ENCODE measurements at places on chromosomes 16 and 17.

DNA sequence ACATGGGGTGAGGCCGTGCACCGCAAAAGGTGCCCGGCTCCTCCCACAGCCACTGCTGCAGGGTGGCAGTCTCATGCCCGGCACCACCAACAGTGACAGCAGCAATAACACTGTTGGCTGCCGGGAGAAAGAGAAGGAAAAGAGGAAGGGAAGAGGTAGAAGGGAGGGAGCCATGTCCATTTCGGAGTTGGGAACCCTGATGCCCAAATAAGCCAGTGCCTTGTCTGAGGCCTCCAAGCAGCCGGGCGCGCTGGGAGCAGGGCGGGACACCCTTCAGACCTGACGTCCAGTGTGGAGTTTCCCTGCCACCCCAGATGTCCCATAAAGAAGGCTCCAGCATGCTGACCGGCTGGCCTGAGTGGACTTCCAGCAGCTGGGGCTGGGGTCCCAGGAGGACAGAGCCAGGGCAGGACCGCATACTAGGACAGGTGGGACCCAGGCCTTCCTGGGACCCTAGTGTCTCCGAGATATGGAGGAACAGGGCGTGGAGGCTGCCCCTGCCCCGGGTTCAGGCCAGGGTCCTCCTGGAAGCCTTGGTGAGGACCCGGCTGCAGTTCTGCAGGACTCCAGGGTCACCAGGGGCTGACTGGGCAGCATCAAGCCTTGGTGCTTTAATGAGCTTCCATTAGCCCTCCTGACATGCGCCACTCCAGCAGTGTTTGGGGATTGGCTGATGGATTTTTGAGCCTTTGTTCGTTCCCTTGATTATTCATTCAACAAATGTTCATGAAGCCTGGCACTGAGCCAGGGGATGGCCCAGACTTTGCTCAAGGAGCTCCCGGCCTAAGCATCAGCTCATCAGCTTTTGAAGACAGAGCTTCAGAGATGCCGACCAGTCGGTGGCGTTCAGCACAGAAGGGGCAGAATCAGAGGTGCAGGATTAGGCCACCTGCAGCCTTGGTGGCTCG is 223.6 kb upstream of the CIBAR2 start:
- no peak for DNase-seq

GRCh38 chr16:88548131-88548874 is 21.9 kb upstream of the ZC3H18 start:
- DNase-seq, result no peak

- no peak for DNase-seq
Observed at GRCh38 chr17:83183951-83184506, 104.6 kb downstream of the METRNL start.

GRCh38 chr17:45146592-45146889 is 1.7 kb upstream of the HEXIM1 start:
- DNase-seq, result no peak

DNA sequence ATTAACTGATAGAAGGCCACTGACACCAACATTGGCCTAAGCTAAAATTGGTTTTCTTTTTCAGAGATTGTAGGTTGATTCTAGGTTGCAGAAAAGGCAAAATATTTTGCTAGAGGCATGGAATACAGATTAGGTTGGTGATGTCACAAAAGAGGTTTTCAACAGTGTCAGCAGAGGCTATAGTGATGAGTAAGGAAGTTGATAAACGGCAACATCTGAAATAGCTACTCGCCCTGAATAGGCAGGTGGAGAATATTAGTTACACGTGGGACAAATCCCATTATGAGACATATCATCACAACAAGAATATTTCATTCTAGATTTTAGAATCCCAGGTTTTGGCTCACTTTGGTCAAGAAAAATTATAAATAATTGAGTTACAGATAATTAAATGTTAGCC is 1.5 kb upstream of the TOM1L1 start:
- no peak for DNase-seq

DNA sequence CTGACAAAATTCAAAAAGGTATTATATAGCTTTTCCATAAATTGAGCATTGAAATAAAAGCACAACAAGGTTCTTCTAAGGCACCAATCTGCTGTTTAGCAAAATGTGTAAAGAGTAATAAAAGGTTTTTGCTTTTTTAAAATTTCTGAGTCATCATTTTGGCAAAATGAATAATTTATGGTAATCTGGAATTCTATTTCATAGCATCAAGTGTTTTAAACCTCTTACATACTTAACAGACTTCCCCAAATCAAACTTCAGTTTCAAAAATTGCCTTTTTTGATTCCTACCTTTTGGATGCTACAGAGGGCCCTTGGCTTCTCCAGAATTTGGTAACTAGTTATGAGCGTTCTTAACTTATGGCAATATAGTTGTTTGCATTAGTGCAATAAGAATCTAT is 154.0 kb upstream of the ELAC2 start:
- no peak for DNase-seq

DNA sequence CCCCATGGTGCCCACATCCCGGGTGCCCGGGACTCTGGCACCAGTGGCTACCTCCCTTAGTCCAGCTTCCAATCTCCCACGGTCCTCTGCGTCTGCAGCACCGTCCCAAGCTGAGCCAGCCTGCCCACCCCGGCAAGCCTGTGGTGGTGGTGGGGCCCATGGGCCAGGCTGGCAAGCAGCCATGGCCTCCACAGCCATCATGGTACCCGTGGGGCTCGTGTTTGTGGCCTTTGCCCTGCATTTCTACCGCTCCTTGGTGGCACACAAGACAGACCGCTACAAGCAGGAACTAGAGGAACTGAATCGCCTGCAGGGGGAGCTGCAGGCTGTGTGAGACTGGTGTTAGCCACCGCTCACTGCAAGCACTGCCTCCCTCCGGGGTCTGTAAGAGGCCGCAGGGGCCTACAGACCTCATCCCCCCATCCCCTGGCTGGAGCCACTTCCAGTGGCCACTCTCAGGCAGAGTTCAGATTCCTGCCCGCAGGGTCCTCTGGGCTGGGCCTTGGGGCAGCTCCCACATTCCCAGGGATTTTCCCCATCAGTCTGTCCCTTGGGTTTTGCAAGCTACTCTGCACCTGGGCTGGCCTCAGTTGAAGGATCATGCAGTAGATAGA is 3.9 kb upstream of the SETD1A start:
- DNase-seq, result no peak

DNA sequence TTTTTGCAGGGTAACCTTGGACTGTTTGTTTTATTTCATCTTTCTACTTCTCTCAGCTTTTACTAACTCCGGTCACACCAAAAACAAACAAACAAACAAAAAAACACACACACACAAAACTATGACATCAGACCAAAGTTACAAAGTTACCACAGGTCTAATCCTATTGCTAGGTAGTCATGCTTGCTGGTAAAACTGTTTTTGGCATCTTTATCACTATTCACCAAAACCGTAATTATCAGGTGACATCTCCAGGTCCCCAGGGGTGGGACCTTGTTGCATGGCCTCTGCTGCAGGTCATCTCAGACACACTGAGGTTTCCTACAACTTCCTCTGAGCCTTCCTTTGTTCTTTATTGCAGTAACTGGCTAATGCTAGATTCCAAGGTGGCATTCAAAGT is 162.3 kb downstream of the ABCA8 start:
- DNase-seq, result no peak

DNA sequence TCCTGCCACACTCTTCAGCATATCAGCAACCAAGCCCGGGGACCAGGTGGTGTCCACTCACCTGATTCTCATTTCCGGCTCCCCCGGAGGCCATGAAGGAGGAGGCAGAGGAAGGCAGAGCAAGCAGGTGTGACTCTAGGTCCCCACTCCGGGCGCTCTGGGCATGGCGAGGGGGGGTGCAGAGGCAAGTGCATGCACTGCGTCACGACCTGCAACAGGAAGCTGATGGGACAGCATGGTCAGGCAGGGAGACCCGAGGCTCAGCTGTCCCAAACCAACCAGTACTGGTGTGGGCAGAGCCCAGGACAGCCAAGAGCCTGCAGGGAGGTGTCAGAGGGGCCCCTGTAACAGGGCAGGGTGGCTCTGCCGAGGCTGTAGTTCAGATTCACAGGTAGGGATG is 2.1 kb upstream of the ENGASE start:
- DNase-seq, result no peak

- no peak for DNase-seq
Observed at GRCh38 chr16:50944436-50944835, 202.6 kb downstream of the CYLD start.

DNA sequence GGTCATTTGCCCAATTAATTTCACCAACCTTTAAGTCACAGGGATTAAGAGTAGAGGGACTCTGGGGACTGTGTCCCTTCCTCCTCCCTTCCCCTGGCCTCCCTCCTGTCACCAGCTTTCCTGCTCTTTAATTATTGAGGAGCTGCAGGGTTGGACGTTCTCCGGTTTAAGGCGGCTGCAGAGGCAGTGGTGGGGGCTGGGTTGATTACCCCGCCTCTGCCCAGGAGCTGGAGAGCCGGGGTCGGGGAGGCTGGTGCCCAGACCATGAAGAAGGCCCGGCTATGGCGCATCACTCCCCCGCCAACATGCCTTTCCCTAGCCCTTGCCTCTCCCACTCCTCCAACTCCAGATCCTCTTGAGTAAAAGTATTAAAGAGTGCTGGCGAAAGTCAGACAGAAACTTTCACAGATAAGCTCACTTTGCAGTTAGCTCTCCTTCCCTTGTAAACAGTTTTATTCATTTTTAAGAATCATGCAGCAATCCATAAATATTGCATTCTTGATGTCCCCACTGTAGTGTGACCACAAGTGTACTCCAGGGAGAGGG is 1.1 kb upstream of the FOXJ1 start:
- DNase-seq, result no peak

DNA sequence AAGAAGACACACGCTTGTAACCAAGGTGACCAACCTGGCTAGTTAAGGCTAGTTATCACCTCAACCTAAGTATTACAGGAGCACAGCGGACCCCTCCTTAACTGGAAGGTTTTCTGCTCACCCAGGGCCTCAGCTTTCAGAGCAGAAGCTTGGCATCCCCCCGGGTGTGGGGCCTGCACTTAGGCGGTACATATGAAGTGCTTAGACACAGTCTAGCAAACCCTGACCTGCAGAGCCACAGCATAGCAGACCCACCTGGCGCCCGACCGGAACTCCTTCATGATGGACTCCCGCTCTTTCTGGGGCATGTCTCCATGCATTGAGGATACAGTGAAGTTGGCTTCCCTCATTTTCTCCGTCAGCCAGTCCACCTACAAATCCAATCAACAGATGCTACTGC is 9.8 kb downstream of the EIF4A3 start:
- DNase-seq, result no peak

DNA sequence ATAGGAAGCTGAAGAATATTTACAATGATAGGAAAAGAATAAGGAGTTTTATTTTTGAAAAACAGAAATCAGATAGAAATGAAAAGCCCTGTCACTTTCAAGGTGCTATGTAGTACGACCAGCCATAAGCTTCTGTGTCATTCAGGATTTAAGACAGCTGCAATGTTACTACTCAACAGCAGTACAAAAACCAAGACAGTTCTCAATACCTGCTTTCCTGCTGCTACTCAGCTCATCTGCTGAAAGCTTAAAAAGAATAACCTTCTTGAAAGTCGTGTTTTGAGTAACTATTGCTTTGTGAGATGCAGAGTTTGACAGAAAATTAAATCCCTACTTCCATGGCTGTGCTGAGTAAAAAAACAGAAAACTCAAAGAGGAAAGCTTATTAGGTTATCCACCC is 8.7 kb downstream of the GRB2 start:
- no peak for DNase-seq

- DNase-seq, result no peak
Observed at GRCh38 chr17:8923762-8924161, 41.7 kb downstream of the PIK3R5 start.

DNA sequence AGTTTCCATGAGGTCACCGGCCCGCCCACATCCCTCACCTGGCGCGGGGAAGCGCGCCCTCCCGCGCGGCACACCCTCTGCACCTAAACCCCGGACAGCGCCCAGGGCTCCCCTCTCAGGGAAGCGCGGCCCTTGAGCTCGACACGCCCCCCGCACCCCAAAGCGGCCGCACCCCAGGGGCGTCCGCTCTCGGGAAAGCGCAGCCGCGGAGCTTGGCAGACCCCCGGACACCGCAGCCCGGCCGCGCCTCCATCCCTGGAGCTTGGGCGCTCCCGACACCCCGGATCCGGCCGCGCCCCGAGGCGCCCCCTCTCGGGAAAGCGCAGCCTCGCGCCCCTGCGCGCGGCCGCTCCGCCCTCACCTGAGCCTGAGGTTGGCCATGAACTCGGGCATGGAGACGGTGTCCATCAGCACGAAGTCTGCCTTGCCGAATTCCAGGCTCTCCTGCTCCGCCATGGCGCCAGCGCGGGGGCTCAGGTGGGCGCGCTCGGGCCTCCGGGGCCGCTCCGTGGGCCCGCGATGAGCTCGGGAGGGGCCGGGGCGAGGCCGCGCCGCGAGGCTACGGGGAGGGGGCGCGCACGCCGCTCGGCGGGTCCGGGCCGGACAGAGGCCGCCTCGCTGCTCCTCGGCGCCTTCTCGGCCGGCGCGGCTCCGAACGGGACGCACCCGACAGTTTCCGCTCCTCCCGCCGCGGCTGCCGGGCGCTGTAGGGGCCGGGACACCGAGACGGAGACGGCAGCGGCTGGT is at the start of gene MYO1D:
MYO1D (minus strand) TSS at position 708 of the 747 bp plus-strand sequence; CDS start at position 456, 252 bp downstream.
- DNase-seq, result no peak

DNA sequence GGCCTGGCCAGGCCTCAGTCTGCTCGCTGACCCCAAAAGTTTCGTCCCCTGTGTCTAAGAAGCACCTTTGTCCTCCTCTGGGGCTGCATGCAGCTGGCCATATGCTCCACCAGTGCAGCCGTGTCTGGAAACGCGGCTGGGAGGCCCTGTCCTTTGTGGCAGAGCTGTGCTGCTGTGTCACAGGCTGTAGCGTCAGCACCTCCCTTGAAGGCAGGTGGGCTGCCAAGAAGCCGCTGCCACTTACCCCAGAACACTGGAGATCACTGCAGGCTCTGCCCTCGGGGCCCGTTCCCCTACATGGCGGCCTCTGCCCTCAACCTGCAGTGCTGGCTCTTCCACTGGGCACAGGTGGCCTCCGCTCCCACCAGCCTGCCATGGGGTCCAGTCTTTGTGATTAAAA is 15.7 kb upstream of the MC1R start:
- DNase-seq, result no peak

- DNase-seq, result no peak
Observed at GRCh38 chr16:81401035-81401950, 43.3 kb upstream of the CMIP start.

- no peak for DNase-seq
Observed at GRCh38 chr16:1791943-1792812, 1.3 kb downstream of the IGFALS start.

DNA sequence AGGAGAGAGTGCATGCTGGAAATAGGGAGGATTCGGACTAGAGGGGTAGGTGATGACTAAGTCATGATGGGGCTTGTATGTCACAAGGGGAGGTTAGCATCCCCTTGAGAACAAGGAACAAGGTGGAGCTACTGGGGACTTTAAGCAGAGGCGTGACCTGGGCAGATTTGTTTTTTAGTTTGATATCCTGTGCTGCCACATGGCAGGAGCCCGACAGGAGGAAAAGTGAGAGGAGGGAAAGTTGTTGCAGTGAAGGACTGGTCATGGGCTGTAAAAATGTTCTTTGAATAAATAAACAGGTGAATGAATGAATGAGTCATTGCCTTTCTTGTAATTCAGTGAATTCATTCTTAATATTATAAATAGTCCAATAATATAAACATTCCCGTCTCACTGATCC is 365.1 kb upstream of the CDH5 start:
- DNase-seq, result no peak

- DNase-seq, result no peak
Observed at GRCh38 chr16:75138636-75139035, 9.7 kb upstream of the ZFP1 start.
